ENCODE measurements at places on chromosomes 5 and 9.

- H3K4me1 ChIP-seq, result peaks cover 35% of the 10 kb centered on the region
- H3K36me3 ChIP-seq, result peaks cover 16% of the 10 kb centered on the region
- H3K4me3 ChIP-seq, result peak overlapping the region; percentile 90
Measured at GRCh38 chr5:43068037-43068436, 27.9 kb upstream of the ANXA2R start.

GRCh38 chr5:3590967-3591900 lies 4.4 kb upstream of the IRX1 start:
- peak overlapping the region; percentile 82 for H3K4me3 ChIP-seq
- no peak for DNase-seq
- peaks cover 86% of the 10 kb centered on the region for H3K27me3 ChIP-seq

GRCh38 chr9:7790022-7790818 lies 9.4 kb downstream of the DMAC1 start:
- peaks cover 9% of the 10 kb centered on the region for H3K36me3 ChIP-seq
- no peak overlapping the region for H3K27ac ChIP-seq
- no peaks in the 10 kb centered on the region for H3K4me1 ChIP-seq
- DNase-seq, result no peak
- no peaks in the 10 kb centered on the region for H3K27me3 ChIP-seq

GRCh38 chr5:174376726-174377373 lies 331.3 kb downstream of the NSG2 start:
- H3K4me1 ChIP-seq, result no peaks in the 10 kb centered on the region
- DNase-seq, result no peak
- peaks cover 8% of the 10 kb centered on the region for H3K27me3 ChIP-seq
- no peak overlapping the region for H3K27ac ChIP-seq
- H3K36me3 ChIP-seq, result no peaks in the 10 kb centered on the region
- no peak overlapping the region for H3K4me3 ChIP-seq

DNA sequence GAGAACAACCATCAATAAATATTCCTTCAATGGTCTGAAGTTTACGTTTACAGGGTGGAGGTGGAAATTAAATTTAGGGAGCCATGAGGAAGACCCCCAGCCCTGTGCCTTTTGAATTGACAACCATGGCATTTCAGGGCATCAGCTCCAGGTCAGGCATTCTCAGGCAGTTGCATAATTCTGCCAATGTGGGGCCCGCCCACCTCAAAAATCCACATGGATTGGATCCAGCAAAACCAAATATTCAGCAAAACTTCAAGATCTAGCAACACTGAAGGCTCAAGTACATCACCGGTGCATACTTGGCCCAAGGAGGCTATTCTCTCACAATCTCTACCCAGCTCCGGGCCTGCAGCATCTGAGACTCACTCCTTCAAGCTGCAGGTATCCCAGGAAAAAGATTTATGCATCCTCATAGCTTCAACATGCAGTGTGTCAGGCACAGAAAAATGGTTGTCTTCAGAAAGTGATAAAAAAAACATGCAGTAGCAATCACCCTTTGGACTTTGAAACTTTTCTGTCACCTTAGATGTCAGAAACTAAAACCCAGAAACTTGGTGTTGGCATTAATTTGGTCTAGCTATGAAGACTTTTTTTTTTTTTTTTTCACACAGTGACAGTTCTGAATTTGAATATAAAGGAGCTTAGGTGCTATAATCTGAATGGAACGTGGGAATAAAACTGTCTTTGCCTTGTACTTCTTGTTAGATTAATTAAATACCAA lies 21.4 kb upstream of the ANXA2R start:
- H3K27ac ChIP-seq, result no peak overlapping the region
- peak overlapping the region; percentile 28 for H3K4me3 ChIP-seq
- H3K36me3 ChIP-seq, result peaks cover 2% of the 10 kb centered on the region
- H3K27me3 ChIP-seq, result no peaks in the 10 kb centered on the region
- DNase-seq, result no peak
